ENCODE measurements at places on chromosomes 4 and X.

GRCh38 chrX:119549327-119550016 is 15.7 kb downstream of the STEEP1 start:
- DNase-seq = no peak

DNA sequence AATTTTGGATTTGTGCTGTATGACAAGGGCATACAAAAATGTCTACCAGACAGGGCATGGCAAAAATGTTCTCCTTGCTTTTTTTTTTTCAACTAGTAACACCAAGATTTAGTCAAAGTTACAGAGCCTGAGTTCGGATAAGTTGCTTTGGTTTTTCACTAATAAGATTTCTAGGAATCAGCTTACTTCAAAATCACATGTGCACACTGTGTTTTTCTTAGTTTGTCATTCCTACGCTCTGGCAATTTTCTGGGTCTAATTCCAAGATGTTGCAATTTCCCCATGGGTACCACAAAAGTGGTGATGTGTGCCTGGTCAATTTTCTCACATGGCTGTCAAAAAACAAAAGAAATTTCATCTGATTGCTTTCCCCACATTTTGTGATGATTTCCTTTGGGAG is 6.3 kb downstream of the C1QTNF7 start:
- peak; percentile 65 for DNase-seq

DNA sequence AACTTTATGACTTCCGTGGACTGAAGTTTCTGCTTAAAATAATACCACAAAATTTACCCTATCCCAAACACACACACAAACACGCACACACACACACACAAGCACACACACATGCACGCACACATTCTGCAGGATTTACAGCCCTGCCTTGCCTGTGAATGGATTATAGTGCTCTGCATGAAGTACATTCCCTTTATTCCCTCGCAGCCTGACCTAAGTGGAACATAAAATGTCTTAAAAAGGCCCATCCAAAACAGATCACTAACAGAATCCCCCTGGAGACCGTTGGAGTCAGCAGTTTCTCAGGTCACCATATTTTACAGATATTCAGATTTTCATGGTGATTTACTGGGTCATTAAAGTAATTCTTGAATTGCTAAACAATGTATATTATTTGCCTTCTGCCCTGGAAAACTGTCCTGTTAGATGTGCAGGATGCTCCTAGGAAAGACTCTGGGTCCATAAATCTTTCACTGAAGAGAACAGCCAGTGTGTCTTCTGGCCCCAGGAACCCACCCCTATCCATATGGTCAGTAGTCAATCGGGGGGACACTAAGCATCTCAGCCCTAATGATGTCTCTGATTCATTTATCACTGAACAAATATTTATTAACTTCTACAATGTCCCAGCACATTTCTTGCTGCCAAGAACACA is 587.7 kb upstream of the BOD1L1 start:
- no peak for DNase-seq

GRCh38 chr4:139969635-139970266 is 184.2 kb downstream of the MAML3 start:
- no peak for DNase-seq

- DNase-seq = peak; percentile 92
Observed at GRCh38 chrX:107686792-107687191, 58.5 kb downstream of the PRPS1 start.

GRCh38 chr4:10118048-10119004 is 1.7 kb upstream of the WDR1 start:
- DNase-seq = no peak

- DNase-seq = peak; percentile 16
Observed at GRCh38 chr4:131430302-131430701, 1718.8 kb upstream of the PCDH10 start.

Data from renal cortical epithelial cell (primary cell).